DMS 273 treated with DMSO at 0.1 percent for 48 hours (cell line): ENCODE measurements at places on chromosomes 16 and 17.

DNA sequence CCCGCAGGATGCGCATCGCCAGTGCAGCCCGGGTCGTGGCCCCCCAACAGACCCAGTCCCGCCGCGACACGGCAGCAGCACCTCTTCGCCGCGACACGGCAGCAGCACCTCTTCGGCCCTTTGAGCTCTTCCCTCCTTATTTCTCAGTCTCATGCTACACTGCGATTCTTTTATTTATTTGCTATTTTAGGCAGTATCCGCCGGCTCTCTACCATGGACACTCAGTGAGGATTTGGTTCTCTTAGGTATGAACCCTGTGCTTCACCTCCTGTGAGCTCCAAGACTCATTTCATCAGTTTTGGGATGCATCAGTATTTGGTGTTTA is 8.3 kb upstream of the MAP2K3 start:
- no peak for DNase-seq

GRCh38 chr16:26550111-26550610 is 516.6 kb upstream of the C16orf82 start:
- DNase-seq: no peak

- no peak for DNase-seq
Observed at GRCh38 chr16:11535494-11535893, 51.2 kb downstream of the LITAF start.

- DNase-seq: no peak
Observed at GRCh38 chr16:82510789-82511305, 115.9 kb upstream of the CDH13 start.

DNA sequence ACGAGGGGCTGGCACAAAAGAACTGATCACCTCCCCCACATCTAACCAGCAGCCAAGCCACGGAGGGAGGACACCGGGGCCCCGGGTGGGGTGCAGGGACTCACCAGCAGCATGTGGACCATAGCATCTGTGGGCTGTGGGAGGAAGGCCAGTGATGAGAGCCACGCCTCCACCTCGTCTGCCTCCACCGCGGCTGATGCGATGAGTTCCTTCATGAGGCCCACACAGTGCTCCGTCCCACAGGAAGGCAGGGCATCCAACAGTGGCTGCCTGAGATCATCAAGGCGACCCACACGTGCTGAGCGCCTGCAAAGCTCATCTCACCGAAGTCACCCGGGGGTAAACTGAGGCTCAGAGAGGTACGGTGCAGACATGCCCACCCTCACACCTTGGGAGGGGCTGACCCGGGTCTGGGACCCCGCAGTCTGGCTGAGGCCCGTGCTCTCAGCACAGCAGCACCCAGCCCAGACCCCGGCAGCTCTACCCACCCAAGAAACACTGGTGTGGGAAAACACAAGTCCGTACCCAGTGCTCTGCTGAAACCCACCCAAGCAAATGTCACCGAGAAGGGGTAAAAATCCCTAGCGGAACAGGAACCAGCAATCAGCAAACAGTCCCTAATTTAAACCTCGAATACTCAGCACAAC is 85.9 kb downstream of the LITAF start:
- no peak for DNase-seq

GRCh38 chr17:62910277-62910676 is 55.8 kb upstream of the TANC2 start:
- DNase-seq: no peak

DNA sequence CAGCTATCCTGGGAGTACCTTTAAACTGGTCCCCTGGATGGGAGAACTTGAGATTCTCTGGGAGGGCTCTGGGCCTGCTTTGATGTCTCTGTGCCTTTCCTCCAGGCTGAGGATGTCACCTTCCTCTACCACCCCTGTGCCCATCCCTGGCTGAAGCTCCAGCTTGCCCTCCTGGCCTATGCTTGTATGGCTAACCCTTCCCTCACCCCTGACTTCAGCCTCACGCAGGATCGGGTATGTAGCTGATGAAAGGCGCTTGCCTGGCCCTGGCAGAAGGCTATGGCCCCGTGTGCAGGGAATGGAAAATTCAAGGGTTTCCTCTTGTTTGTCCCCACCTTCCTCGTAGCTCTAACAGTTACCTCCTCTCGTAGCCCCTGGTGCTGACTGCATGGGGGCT is 3.0 kb downstream of the TP53I13 start:
- no peak for DNase-seq

DNA sequence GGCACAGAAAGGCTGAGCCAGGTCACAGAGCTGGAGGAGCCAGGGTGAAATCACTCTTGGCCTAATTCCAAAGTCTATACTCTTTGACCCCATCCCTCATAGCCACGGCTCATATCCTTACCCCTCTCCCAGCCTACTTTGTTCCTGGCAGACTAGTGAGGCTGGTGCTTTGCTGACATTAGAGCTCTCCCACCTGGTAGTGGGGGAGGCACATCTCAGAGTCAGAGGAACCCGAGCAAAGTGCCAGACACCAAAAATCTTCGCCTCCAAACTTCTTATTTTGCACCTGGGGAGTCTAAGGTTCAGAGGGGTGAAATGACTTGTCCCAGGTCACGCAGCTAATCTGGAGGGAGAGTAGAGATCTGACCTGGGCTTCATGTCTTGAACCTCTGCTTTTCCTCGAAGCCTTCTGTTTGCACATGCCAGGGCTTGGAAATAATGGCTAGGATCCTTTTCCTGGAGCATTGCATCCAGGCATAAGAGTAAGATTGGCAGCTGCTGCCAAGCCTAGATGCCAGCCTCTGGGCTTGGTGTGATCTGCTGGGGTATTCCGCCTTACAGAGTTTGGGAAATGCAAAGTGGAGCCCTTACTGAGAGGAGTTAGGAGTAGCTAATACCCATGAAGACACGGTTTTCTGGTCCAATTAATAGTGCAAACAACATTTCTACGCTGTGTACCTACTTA is 126.9 kb downstream of the SPACA3 start:
- DNase-seq: no peak

GRCh38 chr17:1742371-1743087 is at the start of gene SERPINF2:
TSS of gene SERPINF2 (plus strand) at chr17:1742871. CDS start at chr17:1744996, 2,125 bp downstream.
- DNase-seq: no peak
